Heart left ventricle (tissue), 16 donors: ENCODE measurements at places on chromosomes 12 and 14.

DNA sequence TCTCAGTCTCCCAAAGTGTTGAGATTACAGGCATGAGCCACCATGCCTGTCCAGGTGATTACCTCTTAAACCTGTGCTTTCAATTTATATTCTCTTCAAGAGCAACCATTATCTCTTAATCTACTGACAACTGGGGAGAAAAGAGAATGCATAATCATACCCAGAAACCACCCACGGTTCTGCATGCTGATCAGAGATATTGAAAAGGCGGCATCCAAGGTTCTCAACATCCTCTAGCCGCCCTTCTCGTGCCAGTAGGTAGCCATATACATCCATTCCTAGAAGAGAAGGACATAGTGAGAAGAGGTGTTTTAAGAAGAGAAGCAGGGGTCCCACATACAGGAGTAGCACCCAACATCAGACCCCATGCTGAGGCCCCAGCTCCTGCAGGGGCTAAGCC is 20.8 kb downstream of the ANAPC7 start:
- no peak for DNase-seq

GRCh38 chr12:67091204-67091603 is 178.0 kb upstream of the CAND1 start:
- DNase-seq, result no peak

DNA sequence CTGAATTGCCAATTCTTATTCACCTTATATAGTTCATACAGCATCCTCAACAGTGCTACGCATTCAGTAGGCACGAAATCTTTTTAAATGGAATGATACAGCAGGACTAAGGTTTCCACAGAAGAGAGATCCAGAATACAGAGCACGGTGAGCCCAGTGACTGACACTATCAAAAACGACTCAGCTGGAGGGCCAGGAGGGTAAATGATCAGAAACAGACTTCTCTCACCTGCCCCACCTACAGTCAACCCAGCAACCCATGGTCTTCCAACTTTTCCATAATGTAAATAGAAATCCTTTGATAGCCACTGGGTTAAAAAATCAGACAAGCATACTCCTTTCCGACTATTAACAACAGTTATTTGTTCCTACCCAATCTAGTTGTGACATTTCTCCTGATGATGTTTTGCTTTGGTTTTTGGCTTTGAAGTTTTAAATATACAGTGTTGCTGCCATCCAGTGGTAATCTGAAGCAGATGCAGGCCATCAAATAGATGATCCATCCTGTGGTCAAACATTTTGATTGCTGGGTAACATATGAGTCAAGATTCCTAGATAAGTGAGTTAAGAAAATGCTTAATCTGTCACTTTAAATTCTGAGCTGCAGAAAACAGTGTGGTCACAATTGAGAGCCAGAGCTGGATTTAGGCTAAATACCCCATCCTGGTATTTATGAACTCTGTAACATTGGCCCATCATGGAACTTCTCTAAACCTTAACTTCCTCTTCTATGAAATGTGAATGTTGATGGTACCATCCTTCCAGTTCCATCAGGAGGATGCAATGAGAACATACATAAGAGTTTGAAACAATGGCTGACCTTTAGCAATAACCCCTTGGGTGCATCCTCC is 42.0 kb downstream of the GPHB5 start:
- DNase-seq, result no peak

GRCh38 chr12:3587402-3588013 is 96.5 kb downstream of the PRMT8 start:
- DNase-seq, result no peak

DNA sequence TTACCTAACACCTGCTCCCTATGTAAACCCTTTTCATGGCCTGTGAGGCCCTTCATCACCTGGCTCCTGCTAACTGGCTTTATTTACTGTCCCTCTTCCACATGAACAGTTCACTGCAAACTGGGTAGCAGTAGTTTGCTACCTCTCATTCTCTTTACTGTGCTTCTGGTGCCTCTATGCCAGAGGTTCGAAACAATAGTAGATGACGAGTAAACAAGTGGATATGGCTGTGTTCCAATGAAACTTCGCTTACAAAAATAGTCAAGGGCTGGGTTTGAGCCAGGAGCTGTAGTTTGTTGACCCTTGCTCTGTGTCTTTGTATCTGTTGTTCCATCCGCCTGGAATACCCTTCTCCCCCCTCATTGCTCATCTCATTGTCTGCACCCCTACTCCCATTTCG is 233.6 kb upstream of the RMST start:
- DNase-seq, result no peak

DNA sequence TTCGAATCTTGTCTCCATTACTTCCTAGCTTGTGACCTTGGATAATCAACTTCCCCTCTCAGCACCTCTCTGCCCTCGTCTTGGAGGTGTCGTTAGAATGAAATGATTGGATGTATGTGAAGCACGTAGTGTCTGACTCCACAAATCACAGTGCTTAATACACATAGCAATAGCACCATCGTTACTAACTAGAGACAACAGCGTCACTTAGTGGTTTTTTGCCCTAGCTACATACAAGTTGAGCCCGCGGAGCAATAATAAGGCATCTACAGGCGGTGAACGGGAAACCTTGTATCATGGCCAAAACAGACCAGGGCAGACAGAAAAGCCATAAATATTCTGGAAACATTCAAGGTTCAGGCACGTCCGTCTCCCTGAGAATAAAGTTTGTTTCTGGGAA is 154.9 kb downstream of the ASCL4 start:
- no peak for DNase-seq

DNA sequence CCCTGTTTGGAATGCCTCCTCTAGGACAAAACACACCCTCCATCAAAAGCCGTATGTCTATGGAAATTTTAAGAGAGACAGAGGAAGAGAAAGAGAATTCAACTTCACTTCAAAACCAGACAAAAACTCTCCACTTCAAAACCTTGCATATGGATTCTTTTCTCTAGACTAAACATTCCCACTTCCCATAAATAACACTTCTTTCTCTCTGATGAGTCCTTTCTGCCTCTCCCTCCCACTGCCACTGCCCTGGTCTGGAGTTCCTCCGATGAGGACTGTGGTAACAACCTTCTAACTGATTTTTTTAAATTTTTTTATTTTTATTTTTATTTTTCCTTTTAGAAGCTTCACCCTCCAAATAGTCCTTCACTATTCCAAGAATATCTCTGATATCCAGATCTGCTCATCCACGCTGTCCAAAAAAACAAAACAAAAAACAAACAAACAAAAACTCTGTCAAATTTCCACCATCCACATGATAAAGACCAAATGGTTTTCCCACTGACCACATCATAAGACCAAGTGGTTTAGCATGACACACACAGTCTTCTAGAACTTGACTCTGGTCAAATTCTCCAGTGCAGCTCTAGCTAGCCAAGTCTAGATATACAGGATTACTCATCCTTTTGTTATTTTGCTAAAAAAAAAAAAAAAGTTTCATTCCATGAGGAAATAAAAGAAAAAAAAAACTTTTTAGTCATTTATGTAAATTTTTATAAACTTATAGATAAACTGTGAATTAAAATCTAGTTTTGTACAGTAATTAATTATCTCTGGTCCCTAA is 256.0 kb downstream of the PPFIA2 start:
- DNase-seq, result no peak

GRCh38 chr12:127060933-127061332 is 1206.0 kb upstream of the TMEM132C start:
- DNase-seq, result no peak

- DNase-seq, result no peak
Observed at GRCh38 chr12:21507849-21508248, 6.3 kb downstream of the GOLT1B start.
